GM18507 (cell line): ENCODE measurements at places on chromosomes 1 and 21.

- no peak for DNase-seq
These were observed 2095.1 kb downstream of the NCAM2 start for GRCh38 chr21:23093259-23093658.

DNA sequence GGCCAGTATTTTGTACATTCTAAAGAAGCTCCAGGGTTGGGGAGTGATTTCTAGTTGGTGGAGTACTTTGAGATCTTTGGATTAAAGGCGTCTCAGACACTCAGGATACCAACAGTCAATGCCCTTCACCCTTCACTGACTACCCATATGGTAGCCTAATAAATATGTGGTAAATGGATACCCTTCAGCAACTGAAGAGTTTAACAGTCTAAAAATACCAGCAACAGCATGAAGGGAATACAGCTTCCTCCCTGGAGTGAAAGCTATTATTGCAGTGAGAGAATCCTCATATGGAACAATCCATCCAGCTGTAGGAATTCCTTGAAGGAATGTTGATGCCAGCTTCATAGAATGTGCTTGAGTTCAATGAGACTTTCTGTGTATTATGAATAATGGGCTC is 26.8 kb downstream of the DNAJC11 start:
- DNase-seq, result no peak

DNA sequence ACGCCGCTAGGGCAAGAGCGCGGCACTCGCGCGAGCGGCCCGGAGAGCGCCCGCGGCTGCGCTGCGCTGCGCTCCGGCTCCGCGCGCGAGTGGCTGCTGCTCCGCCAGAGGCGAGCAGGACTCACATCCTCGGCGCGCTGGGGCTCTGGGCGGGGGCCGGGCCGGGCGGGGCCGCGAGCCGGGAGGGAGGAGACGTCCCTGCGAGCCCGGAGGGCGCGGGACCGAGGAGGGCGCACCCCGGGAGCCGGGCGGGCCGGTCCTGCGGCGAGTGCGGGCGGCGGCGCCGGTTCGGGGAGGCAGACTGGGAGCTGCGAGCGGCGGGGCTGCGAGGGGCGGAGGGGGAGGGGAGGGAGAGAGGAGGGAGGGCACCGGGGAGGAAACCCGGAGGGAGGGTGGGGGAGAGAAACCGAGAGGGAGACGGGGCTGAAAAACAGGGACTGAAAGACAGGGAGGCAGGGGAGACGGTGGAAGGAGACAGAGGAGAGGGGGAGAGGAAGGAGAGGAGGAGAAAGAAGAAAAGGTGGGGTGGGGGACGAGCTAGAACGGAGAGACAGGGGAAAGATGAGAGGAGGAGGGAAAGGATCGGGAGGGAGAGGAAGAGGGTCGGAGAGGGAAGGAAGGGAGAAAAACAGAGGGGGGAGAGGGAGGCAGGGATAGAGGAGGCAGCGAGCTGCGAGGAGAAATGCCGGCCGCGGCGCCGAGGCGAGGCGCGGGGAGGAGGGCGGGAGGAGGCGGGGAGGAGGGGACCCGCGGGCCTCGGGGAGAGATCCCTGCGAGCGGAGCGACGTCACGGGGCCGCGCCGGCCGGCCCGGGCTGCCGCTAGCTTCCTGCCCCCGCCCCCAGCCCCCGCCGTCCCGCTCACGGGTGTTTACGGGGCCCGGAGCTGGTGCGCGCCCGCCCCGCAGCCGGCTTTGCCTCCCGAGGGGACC is at the start of gene CAMK2N1:
TSS of gene CAMK2N1 (minus strand) at position 684 of the 930 bp plus-strand sequence. CDS start 831 bp downstream, outside the sequence.
- no peak for DNase-seq

DNA sequence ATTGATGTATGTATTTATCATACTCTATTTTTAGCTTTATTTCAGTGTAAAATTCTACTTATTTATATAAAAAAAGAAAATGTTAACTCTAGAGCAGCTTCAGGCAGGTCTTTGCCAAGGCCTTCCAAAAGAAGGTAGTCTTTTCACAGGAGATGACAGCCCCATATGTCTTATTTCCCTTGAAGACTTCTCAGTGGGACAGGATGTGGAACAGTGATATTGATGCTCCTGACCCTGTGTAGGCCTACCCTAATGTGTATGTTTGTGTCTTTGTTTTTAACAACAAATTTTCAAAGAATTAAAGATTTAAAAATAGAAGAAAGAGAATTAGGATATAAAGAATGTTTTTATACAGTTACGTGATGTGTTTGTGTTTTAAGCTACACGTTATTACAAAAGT is 1593.6 kb downstream of the AMY1C start:
- no peak for DNase-seq

GRCh38 chr1:70071601-70072000 is 133.8 kb downstream of the LRRC40 start:
- DNase-seq, result no peak

GRCh38 chr1:228332797-228333738 is 73.6 kb downstream of the TRIM11 start:
- no peak for DNase-seq

DNA sequence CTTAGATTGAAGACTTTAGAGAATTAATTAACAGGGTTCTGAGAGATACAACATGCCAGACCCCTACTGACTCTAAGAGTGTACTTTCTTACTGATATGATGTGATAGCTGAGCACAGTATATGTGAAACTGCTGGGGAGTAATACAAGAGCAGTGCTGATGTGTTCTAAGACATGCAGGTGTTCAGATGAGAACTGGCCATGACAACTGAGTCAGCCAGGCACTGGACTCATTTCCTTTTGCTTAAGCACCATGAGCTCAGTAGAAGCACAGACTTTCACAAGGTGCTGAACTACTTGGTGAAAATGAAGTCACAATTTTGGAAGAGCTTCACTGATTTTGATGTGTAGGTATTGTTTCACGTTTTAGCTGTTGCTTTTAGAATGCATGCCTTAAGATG is 15.9 kb upstream of the POGZ start:
- no peak for DNase-seq

- no peak for DNase-seq
These were observed 24.4 kb upstream of the IER5 start for GRCh38 chr1:181064011-181064623.
